ENCODE measurements at places on chromosomes 7 and 10.

DNA sequence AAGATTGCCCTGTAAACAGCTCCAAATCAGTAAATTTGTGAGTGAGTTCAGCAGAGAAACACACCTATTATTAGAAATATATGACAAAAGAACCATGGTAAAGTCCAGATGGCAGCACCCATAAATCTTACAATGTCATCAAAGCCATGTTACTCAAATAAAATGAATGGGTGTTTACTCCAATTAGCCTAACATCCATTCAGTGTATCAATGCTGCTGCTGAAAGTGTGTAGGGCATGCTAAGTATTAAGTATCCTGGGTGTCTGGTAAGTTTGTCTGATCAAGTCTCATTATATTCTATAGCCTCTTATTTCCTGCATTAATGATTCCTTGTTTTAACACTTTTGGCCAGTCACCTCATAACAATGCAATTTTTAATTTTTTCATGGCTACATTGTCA, 185.5 kb upstream of the STEAP4 start:
- no peak for DNase-seq

DNA sequence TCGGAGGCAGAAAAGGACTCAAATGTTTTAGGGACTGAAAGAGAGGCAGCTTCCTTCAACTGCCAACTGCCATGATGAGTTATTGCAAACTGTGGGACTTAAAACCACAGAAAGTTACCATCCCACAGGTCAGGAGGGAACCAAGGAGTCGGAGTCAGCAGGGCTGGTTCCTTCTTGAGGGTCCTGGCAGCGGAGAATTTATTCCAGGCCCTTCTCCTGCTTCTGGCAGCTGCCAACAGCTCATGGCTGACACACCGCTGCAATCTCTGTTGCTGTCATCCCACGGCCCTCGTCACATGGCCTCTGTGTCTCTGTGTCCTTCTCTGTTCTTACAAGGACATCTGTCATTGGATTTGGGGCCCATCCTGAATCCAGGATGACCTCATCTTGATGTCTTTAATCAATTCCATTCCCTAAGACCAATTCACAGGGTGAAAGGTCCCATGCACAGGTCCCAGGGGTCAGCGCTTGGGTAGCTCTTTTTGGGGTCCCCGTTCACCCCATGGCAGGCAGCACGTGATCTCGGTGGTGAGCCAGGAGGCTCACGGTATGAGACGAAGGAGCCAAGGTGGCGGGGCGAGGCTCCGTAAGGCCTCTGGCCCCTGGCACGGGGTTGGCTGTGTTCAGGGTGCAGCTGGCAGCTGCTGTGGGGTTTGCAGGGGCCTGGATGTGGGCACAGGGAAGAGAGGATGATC, 27.4 kb upstream of the PSMG3 start:
- DNase-seq = no peak

GRCh38 chr10:77726732-77727131, 89.1 kb upstream of the KCNMA1 start:
- no peak for DNase-seq

DNA sequence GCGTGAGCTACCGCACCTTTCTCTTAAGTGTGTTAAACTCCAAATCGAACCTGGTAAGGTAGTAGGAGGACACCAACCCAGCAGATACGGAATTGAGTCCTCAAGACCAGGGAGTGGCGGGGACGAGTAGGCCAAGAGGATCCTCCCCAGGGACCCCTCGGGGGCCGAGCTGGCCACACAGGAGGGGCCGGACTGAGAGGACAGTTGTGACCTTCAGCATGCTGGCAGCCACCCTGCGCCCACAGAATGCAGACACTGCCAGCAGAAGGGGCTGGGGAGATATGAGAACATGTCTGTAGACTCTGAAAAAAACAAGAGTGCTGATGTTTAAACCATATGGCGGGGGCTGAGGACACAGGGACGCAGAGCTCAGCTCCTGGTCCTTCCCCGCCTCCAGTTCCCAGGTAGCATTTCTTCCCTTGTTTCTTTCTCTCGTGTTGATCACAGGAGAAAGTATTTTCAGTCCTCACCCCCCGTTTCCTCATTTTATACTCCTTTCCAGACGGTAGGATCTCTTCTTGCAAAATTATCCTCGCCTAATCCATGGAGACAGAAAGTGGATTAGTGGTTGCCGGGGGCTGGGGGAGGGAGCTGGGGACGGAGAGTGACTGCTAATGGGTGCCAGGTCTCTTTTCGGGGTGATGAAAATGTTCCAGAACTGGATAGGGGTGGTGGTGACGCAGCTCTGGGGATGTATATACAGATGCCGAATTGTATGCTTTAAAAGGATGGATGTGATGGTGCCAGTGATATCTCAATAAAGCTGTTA, 11.5 kb upstream of the UNCX start:
- no peak for DNase-seq

- no peak for DNase-seq
Observed at GRCh38 chr7:38561166-38561565, 70.0 kb downstream of the AMPH start.

GRCh38 chr10:70820976-70821750, 5.4 kb downstream of the SGPL1 start:
- no peak for DNase-seq

DNA sequence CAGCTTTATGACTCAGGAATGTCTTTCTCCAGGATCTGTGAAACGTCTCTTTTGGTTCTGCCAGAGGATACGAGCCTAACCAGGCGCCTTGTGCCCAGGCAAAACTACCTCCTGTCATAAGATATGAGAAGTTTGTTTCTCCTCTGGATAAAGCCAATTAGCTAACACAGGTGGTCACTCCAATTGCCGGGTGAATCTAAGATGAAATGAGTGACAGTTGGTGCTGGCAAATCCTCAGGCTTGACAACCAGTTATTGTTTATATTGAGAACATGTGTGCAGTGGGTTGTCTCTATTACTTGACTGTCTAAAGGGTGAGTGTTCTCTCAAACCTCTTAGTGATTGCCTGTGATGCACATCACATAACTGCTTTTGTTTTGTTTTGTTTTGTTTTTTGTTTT, 449.1 kb downstream of the XPNPEP1 start:
- no peak for DNase-seq

GRCh38 chr7:95684505-95684904, 87.8 kb upstream of the DYNC1I1 start:
- no peak for DNase-seq

DNA sequence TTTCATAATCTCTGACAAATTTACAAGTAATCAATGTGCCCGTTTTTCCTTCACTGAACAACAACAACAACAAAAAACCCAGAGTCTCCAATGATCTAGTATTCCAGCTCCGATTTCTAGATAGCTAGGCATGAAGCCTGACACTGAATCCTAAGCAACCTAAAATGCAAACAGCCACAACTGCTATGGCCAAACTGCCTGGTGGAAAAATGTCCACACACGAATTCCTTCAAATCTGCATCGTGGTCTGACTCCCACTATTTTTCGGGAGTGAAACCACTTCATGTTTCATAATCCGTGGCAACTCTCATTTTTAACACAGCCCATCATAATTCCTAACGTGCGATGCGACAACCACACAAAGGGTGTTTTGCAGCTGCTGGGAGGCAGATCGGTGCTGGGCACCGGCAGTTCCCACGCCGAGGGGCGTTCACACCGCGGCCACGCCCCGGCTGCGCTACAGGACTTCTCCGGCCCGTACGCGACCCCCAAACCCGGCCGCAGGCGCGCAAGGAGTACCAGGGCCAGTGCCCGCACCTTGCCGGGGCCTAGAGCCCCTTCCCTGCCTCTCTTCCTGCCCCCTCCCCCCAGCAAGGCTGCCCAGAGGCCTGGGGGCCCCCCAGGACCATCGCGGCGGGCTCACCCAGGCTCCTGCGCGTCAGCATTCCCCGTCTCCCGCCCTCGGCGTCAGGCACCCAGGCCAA, 814 bp downstream of the RUFY2 start:
- peak; percentile 62 for DNase-seq

DNA sequence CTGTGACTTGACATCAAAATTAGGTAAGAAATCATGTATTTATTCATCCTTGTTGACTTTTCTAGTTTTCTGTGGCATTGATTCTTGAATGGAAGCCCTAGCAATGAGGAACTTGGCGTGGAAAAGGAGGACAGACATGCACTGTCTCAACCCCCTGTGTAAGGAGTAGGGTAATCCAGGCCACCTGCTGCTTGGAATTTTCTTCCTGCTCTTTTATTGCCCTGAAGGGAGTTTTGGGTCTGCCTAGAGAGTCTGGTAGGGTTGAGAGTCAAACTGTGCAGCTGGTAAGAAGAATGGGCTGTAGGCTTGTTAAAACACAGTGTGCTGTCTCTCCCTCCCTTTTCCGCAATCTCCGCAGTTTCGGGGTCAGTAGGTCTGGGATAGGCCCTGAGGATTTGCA, 19.7 kb downstream of the ZNF32 start:
- DNase-seq = no peak

- peak; percentile 9 for DNase-seq
Observed at GRCh38 chr7:148697256-148698006, 1.3 kb upstream of the CUL1 start.

GRCh38 chr7:126222782-126223181, 1030.0 kb downstream of the GRM8 start:
- DNase-seq = no peak
